IPS DF 6.9 (cell line): ENCODE measurements at places on chromosomes 7 and 10.

DNA sequence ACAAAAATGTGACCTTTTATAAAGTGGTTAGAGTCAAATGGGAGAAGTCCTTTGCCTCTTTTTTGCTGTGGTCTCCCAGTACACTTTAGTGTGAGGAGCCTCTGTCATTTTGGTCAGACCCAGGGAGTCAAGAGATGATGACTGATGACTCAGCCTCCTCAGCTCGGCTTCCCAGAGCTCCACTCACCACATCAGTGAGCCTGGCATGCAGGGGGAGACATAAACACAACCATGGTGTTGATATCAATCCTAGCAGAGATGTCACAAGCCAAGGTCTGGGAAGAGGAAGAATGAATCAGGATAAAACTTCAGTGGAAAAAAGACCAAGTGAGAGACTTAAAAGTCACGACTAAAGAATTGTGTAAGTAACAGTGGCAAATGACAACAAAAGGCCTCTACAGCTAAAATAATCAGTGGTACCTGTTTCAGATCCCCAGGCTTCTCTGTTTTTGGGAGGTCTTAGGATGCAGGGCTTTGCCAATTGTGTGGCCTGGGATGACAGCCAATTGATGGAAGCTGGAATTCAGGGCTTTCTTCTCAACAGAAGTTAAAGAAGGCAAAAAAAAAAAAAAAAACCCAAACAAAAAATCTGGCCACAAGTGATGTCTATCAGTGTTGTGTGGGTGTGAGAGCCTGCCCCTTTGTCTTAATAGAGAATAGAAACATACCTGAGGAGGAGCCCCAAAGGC, 50.2 kb downstream of the TFAM start:
- DNase-seq, result no peak

DNA sequence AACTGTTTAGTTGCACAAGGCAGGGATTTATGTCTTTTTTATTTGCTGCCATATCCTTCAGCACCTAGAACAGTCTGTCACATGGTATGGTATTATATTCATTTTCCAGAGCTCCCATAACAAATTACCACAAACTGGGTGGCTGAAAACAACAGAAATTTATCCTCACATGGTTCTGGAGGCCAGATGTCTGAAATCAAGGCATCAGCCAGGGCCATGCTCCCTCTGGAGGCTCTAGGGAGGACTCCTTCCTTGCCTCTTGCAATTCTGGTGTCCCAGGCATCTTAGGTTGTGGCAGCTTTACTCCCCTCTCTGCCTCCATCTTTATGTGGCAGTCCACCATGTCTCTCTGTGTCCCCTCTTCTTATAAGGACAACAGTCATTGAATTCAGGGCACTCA, 43.1 kb downstream of the MET start:
- no peak for DNase-seq

- no peak for DNase-seq
Observed at GRCh38 chr10:98589691-98590090, 143.0 kb upstream of the HPS1 start.

GRCh38 chr7:155741805-155742204, 70.5 kb downstream of the SHH start:
- no peak for DNase-seq

DNA sequence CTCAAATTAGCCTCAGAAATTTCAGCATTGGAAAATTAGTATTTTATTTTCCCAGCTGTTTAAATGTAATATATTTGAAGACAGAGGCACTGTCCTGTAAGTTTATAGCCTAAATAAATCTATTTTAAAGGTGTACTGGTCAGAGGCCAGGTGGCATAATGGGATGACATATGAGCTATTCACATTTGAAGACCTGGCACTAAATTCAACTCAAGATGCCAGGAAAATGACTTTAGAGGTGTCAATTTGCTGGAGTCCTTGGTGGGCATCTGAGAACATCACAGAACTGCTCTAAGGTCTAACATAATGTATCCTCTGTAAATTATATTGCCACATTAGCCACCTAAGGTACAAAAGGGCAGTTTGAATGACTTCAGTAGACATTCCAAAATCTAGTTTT, 348.9 kb upstream of the BMPER start:
- DNase-seq, result no peak

DNA sequence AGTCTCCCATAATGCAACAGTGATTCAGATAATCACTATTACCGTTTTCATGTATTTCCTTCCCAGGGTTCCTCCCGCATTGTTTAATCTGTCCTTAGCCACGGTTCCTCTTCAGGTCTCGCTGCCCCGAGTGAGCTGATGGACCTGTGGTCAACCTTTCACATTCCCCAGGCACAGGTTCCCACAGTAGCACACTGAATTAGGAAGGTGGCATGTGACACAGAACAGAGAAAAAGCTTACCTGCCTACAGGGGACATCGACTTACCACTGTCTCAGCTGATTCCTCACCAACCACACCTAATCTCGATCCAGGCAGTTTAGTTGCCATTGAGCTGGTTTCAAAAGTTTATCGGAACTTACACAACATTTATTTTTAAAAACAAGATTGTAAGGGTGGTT, 72.2 kb downstream of the MTURN start:
- DNase-seq, result no peak

- no peak for DNase-seq
Observed at GRCh38 chr10:111392910-111393309, 316.1 kb downstream of the ADRA2A start.
